Activated CD8-positive, alpha-beta T cell treated with anti-CD3 and anti-CD28 coated beads, Interleukin-2, amount 10 ng/mL, durations not matched to agents 7 days and 5 days (primary cell): ENCODE measurements at places on chromosomes 16 and 17.

DNA sequence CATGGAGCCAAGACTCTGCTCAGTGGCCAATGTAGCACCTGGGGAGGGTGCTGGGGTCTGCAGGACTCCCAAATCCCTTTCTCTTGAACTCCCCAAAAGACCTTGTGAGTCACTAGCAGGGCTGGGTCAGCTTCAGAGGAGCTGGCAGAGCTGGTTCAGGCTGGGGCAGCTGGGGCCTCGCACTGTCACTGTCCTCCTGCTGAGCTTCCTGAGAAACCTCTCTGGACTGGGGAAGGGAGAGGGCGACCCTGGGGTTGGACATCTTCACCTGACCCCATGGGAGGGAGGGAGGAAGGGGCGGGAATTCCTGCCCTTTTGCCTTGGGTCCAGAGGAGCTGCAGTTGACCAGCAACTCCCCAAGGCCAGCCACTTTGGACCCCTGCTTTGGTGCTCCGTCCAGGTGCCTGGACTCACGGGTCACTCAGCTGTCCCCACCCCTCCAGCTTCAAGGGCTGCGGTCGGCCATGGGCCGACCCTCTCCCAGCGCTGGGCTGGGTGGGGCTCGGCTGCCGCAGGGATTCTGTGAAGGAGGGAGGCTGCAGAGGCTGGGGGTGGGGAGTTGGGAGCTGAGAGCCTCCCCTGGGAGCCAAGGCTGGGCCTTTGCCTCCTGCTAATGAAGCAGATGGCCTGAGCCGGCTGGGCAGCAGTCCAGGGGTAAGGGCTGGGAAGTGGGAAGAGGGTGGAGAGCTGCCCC, 9.2 kb downstream of the FMNL1 start:
- peaks cover 95% of the 10 kb centered on the region for H3K4me1 ChIP-seq
- DNase-seq, result no peak

DNA sequence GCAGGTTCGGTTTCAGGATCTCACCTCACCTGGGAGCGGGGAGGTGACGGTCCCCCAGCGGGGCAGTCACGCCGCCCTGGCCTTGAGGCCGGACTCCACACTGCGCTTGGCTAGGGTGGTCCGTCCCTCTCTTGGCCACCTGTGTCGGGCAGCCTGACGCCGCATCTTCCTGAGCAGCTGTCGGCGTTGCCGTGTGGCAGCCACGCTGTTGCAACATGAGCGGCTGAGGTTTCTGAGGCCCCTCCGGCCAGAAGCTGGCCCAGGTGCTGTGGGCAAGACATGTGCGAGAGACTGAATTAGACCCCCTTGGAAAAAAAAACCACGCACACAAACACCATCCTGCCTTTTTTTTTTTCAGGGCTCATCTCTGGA, 49.2 kb downstream of the IRF8 start:
- peaks cover 7% of the 10 kb centered on the region for H3K27me3 ChIP-seq
- peak overlapping the region; percentile 62 for H3K4me3 ChIP-seq
- no peak for DNase-seq
- peaks cover 39% of the 10 kb centered on the region for H3K4me1 ChIP-seq

DNA sequence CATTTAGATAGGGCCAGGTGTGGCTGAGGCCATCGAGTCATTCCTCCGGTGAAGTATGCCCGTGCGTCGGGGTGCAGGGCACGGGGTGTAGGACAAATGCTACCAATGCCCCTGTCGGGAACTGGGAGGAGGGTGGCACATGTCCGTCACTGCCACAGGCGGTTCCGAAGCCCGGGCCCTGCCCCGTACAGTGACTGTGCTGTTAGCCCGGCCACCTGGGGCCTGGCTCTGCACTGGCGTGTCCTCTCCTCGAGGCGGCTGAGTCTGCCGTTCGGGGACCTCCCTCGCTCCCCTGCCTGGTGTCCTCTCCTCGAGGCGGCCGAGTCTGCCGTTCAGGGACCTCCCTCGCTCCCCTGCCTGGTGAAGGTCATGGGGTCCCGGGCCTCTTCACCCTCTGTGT, 7.0 kb upstream of the ZFPM1 start:
- DNase-seq, result no peak
- no peak overlapping the region for H3K27ac ChIP-seq
- no peaks in the 10 kb centered on the region for H3K36me3 ChIP-seq
- H3K4me3 ChIP-seq, result no peak overlapping the region
- peaks cover 4% of the 10 kb centered on the region for H3K4me1 ChIP-seq

- no peaks in the 10 kb centered on the region for H3K27me3 ChIP-seq
- no peak overlapping the region for H3K27ac ChIP-seq
- peaks cover 34% of the 10 kb centered on the region for H3K36me3 ChIP-seq
- DNase-seq, result no peak
- no peaks in the 10 kb centered on the region for H3K4me1 ChIP-seq
Measured at GRCh38 chr17:67178555-67178954, 66.4 kb downstream of the HELZ start.

DNA sequence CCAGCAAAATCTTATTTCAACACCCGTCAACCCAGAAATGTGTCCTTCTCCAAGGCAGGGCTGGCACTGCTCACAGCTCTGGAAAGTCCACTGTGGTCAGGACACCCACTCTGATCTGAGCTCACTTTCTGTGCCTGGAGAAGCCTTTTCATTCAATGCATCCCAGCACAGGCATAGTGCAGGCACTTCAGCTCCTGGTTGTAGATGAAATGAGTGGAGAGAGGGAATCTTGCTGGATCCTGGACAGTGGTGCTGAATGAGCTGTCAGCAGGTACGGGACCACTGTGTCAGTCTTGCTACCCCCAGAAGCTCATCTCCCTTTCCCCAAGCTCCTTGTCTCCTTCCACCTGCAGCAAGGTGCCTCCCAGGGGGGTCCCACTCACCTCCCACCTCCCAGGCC, 86.1 kb upstream of the SALL1 start:
- no peak for DNase-seq

- H3K4me3 ChIP-seq, result no peak overlapping the region
- no peaks in the 10 kb centered on the region for H3K36me3 ChIP-seq
- no peak overlapping the region for H3K27ac ChIP-seq
- H3K27me3 ChIP-seq, result no peaks in the 10 kb centered on the region
- no peaks in the 10 kb centered on the region for H3K4me1 ChIP-seq
Measured at GRCh38 chr16:65772134-65772732, 594.3 kb upstream of the CDH5 start.

GRCh38 chr17:34386697-34387550, 23.9 kb upstream of the CCL1 start:
- no peak overlapping the region for H3K4me3 ChIP-seq
- H3K36me3 ChIP-seq, result no peaks in the 10 kb centered on the region
- H3K27ac ChIP-seq, result no peak overlapping the region

DNA sequence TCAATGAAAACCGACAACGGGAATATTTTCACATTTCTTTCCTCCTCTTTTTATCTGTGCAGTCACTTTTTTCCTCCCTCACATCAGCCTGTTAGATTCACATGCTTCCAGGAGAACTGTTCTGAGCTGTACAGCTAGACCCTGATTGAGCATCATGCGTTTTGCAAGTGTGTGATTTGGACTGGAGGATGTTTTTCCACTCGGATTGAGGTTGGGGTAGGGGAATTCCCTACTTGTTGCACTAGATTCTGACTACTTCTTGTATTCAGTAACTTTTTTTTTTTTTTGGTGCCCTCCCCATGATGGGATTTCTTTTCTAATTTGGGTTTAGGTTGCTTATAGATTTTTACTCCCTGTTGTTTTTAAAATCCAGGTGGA, 4.8 kb downstream of the MSI2 start:
- H3K4me3 ChIP-seq, result no peak overlapping the region
- no peak for DNase-seq
- H3K27me3 ChIP-seq, result no peaks in the 10 kb centered on the region
- H3K27ac ChIP-seq, result no peak overlapping the region

DNA sequence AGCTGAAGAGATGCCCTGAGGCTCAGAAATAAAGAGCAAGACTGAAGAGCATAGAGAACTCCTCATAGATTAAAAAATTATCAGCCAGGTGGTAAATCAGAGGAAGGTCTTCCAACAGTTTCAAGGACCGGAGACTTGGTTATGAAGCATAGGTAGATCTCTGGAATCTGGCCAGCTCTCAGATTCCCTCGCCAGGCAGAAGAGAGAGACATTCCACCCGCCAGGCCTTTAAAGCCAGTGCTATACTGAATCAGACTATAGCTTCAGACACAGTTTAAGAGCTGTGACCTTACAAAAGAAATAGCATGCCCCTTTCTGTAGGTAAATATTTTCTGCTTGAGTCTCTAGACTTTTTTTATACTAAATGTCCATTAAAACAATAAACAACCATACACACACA, 70.3 kb downstream of the NFATC3 start:
- no peak overlapping the region for H3K27ac ChIP-seq
- no peaks in the 10 kb centered on the region for H3K4me1 ChIP-seq
- H3K4me3 ChIP-seq, result no peak overlapping the region
- peaks cover 42% of the 10 kb centered on the region for H3K36me3 ChIP-seq
- no peak for DNase-seq
- no peaks in the 10 kb centered on the region for H3K27me3 ChIP-seq

- H3K27ac ChIP-seq, result no peak overlapping the region
- no peak for DNase-seq
- H3K36me3 ChIP-seq, result peaks cover 19% of the 10 kb centered on the region
- H3K4me3 ChIP-seq, result no peak overlapping the region
Measured at GRCh38 chr17:4003131-4003500, 38.9 kb upstream of the ATP2A3 start.

DNA sequence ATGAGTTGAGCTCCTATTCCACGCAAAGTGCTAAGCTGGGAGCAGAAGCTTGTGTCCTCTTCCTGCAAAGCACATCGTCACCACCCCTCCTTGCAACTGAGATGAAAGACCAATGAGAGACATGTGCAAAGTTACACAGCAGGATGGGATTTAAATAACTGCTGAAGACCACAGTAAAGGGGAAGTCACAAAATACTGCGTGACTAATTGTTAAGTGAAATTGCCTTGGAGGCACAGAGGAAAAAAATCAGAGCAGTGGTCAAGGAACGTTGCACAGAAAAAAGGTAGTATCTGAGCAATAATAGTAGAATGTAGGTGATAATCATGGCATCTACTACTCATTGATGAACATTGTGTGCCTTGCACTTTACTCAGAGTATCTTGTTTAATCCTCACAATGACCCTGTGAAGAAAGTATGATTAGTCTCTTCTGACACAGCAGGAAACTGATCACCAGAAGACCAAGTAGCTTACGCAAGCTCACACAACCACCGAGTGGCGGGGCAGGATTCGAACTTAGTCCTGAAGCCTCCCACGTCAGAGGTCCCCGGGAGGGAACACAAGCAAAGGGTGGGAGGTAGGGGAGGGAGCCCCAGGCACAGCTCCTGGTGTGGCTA, 15.4 kb upstream of the MYO18A start:
- H3K4me1 ChIP-seq, result peaks cover 11% of the 10 kb centered on the region
- H3K36me3 ChIP-seq, result no peaks in the 10 kb centered on the region
- peaks cover 23% of the 10 kb centered on the region for H3K27me3 ChIP-seq
- H3K27ac ChIP-seq, result no peak overlapping the region

DNA sequence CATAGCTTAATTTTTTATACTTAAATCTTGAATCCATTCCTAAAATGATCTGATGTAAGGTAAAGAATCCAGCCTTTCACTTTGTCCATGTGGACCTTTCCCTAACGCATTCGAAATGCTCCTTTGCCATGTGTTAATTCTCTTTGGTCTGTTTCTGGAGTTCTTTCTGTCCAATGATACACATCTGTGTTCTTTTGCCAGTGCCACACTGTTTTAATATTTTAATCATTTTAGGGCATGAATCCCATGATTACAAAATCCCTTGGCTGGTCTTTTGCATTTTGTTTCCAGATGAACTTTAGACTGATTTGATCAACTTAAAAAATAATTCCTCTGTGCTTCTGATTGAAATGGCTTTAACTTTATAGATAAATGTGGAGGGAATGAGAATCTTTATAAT, 74.1 kb downstream of the NTN1 start:
- DNase-seq, result no peak
- no peak overlapping the region for H3K4me3 ChIP-seq
- peaks cover 6% of the 10 kb centered on the region for H3K27me3 ChIP-seq
- H3K27ac ChIP-seq, result no peak overlapping the region
- H3K36me3 ChIP-seq, result no peaks in the 10 kb centered on the region
- H3K4me1 ChIP-seq, result no peaks in the 10 kb centered on the region

DNA sequence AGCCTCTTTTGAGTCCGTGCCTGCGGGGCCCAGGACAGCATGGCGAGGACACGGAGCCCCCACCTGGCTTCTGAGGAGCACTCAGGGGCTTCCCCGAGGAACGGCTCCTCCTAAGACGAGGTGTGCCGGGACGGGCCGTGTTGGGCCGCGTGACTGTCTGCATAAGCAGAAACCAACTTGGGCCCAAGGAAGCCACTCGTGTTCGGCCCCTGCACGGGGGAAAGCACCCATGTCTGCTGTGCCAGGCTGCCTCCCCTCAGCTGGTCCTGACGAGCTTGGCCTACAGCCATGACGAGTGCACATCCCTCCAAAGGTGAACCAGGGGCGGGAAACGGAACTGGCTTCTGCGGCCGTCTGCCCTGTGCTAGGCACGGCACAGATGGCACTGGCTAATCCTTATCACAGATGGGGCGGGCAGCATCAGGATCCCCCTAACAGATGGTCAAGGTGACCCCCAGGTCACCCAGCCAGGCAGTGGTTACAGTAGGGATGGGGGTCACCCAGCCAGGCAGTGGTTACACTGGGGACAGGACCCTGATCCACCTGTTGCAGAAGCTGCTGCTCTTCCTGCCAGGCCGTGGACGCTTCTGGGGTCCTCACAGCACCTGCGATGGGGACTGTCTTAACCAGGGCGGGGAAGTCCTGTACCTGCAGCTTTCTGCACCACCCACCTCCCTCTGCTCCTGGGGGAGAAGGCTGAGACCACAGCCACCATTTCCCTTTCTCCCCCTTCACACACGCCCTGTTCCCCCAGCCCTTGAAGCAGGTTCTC, 25.6 kb downstream of the MRM3 start:
- no peaks in the 10 kb centered on the region for H3K36me3 ChIP-seq
- H3K4me1 ChIP-seq, result no peaks in the 10 kb centered on the region
- no peak overlapping the region for H3K27ac ChIP-seq
- H3K4me3 ChIP-seq, result no peak overlapping the region
- no peak for DNase-seq
- no peaks in the 10 kb centered on the region for H3K27me3 ChIP-seq

- no peak overlapping the region for H3K27ac ChIP-seq
- no peaks in the 10 kb centered on the region for H3K27me3 ChIP-seq
- peaks cover 16% of the 10 kb centered on the region for H3K4me1 ChIP-seq
- no peak for DNase-seq
- H3K36me3 ChIP-seq, result peaks cover 46% of the 10 kb centered on the region
Measured at GRCh38 chr17:74798239-74798707, 22.1 kb upstream of the NAT9 start.

GRCh38 chr16:50389900-50390299, 21.1 kb upstream of the BRD7 start:
- no peaks in the 10 kb centered on the region for H3K36me3 ChIP-seq
- no peak overlapping the region for H3K27ac ChIP-seq
- H3K27me3 ChIP-seq, result peaks cover 5% of the 10 kb centered on the region
- no peak overlapping the region for H3K4me3 ChIP-seq

DNA sequence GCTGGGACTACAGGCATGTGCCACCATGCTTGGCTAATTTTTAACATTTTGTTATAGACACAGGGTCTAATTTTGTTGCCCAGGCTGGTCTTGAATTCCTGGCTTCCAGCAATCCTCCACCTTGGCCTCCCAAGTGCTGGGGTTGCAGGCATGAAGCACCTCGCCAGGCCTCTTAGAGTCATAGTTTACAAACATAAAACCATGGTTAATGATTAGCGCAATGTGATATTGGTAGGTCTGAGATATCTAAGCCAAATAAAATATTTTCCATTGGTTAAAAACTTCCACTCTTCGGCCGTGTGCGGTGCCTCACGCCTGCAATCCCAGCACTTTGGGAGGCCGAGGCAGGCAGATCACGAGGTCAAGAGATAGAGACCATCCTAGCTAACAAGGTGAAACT, 16.6 kb downstream of the TXNDC11 start:
- no peaks in the 10 kb centered on the region for H3K27me3 ChIP-seq
- peaks cover 61% of the 10 kb centered on the region for H3K36me3 ChIP-seq
- H3K4me1 ChIP-seq, result peaks cover 20% of the 10 kb centered on the region
- no peak for DNase-seq
- H3K4me3 ChIP-seq, result no peak overlapping the region
- H3K27ac ChIP-seq, result no peak overlapping the region
